ENCODE measurements at places on chromosomes 7 and 10. TPM values are rescaled to one million over a fixed set of nuclear protein-coding genes. Genes with fewer than 3 reads are reported as not detected.

DNA sequence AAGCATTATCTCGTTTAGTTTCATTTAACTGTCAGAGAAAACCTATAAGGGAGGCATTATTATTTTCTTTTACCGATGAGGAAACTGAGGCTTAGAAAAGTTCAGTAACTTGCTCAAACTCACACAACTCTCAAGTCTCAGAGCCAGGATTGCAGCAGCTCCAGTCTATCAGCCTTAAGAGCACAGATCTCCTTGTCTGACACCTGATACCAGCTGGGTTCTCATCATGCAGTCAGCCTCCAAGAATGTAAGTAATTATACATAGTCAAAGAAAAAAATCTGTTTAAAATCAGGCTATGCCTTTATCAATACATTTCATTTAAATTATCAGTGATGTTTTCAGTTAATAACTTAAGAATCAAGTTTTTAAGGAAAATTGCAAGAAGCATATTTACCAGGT lies 236.6 kb upstream of the TCF7L2 start:
- no peak for DNase-seq

DNA sequence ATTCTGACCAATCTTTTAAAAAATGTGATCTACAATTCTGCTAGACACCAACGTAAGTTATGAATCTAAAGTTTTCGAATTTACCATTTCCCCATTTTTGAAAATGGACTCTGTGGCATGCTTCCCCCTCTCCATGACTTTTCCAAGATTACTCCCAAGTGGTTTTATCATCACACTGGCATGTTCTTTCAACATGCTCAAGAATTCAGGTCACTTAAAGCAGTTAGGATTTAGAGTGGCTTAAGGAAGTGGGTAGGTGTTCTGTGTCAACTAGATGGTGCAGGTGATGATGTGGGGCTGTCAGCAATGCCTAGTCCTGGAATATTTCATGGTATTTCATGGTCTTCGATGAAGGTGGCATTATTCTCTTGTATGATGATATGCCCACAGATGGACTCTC lies 164.0 kb upstream of the ASAH2 start:
- DNase-seq, result no peak

GRCh38 chr7:106036004-106036403 lies 72.9 kb downstream of the CDHR3 start:
- DNase-seq, result no peak

DNA sequence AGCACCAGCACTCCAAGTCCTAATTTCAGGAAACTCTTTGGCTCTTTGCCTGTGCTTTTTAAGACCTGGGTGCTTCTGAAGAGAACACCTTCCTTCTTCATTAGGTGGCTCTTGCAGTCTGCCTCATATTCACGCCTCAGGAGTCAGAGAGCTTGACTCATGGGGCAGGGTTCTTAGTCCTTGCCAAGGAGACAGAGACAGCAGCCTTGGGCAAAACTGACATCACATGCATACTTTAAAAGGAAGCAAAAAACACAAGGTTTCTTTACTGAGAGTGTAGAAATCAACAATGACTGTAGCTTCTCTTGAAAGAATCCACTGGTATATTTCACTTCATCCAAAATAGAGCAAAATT lies 780.6 kb downstream of the INHBA start:
- no peak for DNase-seq

DNA sequence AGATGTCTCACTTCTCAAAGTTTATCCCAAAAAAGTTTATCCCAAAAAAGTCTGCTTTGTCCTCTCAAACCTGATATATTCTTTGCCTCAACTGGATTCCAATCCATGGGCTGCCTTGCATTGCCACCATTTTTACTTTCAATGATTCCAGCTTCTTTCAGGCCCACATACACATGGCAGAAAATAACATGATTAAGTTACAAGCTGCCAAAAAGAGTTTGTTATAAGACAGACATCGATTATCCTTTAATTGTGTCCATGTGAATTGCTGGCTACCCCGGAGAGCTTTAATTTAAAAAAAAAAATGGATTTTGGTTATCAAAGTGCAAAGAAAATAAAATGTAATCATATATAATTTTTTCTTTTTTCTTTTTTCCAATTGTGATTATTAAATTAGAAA lies 819.6 kb upstream of the SORCS1 start:
- DNase-seq, result no peak

GRCh38 chr7:7614018-7614741 lies 26.4 kb upstream of the UMAD1 start:
- DNase-seq, result no peak

DNA sequence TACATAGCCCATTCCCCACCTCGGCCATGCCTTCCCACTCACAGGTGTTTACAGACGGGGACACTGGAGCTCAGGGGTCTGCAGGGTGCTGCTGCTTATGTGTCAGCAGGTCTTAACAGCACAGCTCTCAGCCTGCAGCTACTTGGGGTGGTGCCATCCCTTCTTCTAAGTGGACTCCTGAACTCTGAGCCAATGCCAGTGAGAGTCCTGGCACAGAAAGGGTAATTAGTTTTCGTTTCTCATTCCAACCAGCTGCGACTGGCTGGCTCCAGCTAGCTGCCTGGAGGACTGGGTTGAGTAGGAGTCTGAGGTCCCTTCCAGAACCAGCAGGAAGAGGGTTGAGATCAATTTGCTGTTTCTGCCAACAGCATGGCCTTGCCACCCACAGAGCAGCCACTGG lies 88.3 kb upstream of the AGK start:
- DNase-seq, result no peak

DNA sequence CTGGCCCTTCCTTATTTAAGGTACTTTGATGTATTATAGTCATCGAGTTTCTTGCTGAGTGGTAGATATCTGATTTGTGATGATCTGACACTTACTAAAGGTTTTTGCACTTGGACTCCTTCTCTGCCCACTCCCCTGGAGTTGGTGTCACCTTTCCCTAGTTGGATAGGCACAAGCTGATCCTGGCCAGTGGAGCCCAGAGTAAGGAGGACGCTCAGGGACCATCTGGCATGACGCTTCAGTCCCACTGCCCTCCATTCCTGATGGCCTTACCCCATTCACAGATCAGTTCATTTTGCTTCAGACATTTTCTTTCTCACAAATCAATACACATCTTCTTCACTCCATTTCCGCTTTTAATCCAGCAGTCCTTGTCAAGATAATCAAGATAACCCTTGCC lies 20.1 kb downstream of the ASB15 start:
- DNase-seq, result no peak

- no peak for DNase-seq
Observed at GRCh38 chr7:9349625-9350024, 916.2 kb downstream of the NXPH1 start.

- no peak for DNase-seq
Observed at GRCh38 chr10:78543031-78543748, 509.5 kb downstream of the RPS24 start.

GRCh38 chr10:98538472-98538871 lies 91.7 kb upstream of the HPS1 start:
- DNase-seq, result peak; percentile 25

The HTR7 gene
- polyA plus RNA-seq, result 0.88 TPM

The RTKN2 gene
- polyA plus RNA-seq, result 13.9 TPM

The SGCE gene
- polyA plus RNA-seq, result 97.5 TPM

The ABCB1 gene
- polyA plus RNA-seq, result 21.9 TPM

The ENTPD7 gene
- 19.5 TPM for polyA plus RNA-seq

The FGFR2 gene
- polyA plus RNA-seq, result 104 TPM

The UTF1 gene
- not detected for polyA plus RNA-seq

The SPDYE8 gene
- polyA plus RNA-seq, result 0.20 TPM

The CRPPA gene
- 4.5 TPM for polyA plus RNA-seq

The TAS2R3 gene
- polyA plus RNA-seq, result 0.92 TPM

The SNCG gene
- polyA plus RNA-seq, result 13.8 TPM

The UCMA gene
- not detected for polyA plus RNA-seq
